Stimulated activated CD8-positive, alpha-beta memory T cell treated with anti-CD3 and anti-CD28 coated beads, Interleukin-7, amount 100 ng/mL, for 48 hours (primary cell): ENCODE measurements at places on chromosomes 2 and 18.

- no peak for DNase-seq
Observed at GRCh38 chr2:5530011-5530696, 162.0 kb upstream of the SOX11 start.

DNA sequence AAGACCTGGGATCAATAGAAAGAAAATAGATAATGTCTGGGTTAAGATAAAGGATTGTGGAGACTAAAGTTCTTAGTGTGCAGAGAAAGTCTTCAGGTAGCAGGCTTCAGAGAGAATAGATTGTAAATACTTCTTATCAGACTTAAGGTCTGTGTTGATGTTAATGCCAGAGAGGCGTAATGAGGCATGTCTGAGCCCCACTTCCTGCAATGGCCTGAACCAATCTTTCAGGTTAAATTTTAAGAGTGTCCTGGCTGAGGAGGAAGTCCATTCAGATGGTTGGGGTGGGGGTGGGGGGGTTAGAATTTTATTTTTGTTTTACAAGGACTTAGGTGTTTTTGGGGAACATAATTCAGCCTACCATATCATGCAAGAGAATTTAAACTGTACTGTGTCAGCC, 129.5 kb downstream of the EVA1A start:
- DNase-seq = no peak

GRCh38 chr2:42897358-42897757, 105.0 kb upstream of the HAAO start:
- no peak for DNase-seq

GRCh38 chr2:239519089-239519920, 118.5 kb upstream of the HDAC4 start:
- DNase-seq = no peak

GRCh38 chr2:98839292-98839691, 96.7 kb downstream of the CRACDL start:
- DNase-seq = no peak

GRCh38 chr2:171173087-171173486, 12.4 kb upstream of the TLK1 start:
- DNase-seq = no peak

GRCh38 chr18:965921-966758, 61.5 kb downstream of the ADCYAP1 start:
- no peak for DNase-seq
